ENCODE measurements at places on chromosomes 7 and 10. TPM values are rescaled to one million over a fixed set of nuclear protein-coding genes. Genes with fewer than 3 reads are reported as not detected.

Gene ASZ1
- total RNA-seq = not detected

Gene NKX2-3
- total RNA-seq = not detected

Gene PPP1R3C
- total RNA-seq = 7.0 TPM

Gene MLXIPL
- not detected for total RNA-seq

Gene RAMP3
- total RNA-seq = not detected

Gene SLC39A12
- not detected for total RNA-seq

Gene GBX1
- total RNA-seq = not detected

Gene TYW1B
- 1.6 TPM for total RNA-seq

Gene CFAP70
- 0.55 TPM for total RNA-seq
